Foreskin keratinocyte (primary cell): ENCODE measurements at places on chromosomes 2 and 18.

DNA sequence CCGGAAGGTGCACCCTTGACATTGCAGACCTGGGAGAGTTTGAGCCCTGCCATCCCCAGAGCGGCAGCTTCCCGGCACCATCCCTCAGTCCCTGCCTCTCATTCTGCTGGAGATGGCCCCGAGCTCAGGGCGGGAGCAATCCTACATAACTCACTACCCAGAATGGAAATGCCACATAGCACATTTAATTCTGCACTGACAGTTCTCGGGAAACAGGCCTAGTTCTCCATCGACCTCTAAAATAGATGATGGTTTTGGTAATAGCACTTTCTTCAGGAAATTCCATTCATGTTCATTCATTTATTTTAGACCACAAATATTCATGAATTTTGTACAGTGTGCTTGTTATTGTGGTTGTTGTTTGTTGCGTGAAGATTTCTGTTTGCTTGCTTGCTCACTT lies 92.9 kb upstream of the SLC14A2 start:
- peak; percentile 33 for DNase-seq

DNA sequence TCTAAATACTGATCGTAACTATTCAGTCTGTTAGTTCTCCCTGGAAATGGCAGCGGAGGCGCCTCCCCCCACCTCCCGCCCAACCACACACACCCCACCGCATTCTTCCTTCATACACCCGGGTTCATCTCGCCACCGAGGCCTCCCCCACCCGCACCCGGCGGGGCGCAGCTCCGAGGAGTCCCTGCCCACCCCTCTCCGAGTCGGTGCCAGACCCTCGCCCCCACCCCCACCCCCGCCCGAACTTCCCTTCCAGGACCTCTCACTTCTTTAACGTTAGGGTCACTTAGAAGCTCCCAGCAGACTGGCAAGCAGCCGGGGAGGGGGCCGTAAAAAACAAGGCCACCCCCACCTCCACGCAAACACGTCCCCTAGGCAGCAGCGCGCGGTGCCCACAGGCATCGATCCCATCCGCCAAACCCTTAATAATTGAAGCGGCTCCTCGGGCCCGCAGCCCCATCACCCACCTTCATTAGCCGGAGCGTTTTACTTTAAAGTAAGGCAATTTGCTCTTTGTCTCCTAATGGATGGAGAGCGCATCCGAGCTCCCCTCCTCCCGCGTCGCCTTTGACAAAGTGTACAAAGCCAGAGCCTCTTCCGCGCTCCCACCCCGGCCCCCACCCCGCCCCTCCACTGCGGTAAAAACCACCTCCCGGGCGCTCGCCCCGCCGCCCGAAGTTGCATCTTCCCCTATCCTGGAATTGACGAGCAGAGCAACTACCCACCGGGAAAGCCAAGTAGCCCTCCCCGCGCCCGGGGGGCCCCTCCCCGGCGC lies 624 bp downstream of the ZNF516 start:
- no peak for DNase-seq

DNA sequence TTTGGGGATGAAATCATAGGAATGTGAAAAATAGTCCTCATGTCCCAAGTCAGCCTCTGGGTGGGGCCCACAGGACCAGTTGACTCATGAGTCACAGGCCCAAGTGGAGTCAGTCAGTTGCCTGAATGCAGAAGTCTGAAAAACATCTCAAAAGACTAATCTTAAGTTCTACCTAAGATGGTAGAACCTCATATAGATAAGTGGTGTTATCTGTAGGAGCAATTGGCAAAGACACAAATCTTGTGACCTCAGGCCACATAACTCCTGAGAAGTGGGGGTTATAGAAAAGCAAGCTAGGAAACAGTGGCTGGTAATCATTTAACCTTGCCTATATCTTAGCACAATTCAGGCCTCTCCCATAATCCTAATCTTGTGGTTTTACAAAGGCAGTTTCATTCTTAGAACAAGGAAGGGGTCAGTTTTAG lies 257.1 kb upstream of the SPOPL start:
- DNase-seq: no peak

DNA sequence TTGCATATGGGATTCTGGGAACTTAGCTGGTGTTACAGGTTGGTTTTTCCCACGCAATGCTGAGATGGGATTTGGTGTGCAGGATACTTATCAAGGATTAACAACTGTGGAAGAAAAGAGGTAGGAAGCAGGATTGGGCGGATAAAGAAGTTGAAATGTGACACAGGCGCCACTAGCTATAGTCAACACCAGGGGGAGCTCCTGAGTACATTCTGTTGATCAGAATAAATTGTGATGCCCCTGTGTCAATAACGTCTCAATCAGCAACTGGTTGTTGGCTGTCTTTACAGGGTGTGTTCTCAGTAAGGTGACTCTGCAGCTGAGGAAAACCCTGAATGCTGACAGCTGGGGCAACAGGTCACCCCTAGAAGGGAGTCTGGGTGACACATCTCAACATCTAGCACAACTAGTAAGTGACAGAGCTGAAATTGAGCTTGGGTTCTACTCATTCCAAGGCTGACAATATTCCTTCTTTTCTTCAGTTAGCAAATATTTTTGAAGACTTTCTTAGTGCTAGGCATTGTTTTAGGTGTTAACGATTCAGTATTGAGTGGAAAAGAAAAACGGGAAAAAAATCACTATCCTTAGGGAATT lies 143.0 kb downstream of the ARL6IP6 start:
- peak; percentile 9 for DNase-seq

GRCh38 chr18:47996091-47996541 lies 65.7 kb upstream of the SMAD2 start:
- no peak for DNase-seq

- no peak for DNase-seq
These were observed 46.2 kb downstream of the IWS1 start for GRCh38 chr2:127479866-127480743.

DNA sequence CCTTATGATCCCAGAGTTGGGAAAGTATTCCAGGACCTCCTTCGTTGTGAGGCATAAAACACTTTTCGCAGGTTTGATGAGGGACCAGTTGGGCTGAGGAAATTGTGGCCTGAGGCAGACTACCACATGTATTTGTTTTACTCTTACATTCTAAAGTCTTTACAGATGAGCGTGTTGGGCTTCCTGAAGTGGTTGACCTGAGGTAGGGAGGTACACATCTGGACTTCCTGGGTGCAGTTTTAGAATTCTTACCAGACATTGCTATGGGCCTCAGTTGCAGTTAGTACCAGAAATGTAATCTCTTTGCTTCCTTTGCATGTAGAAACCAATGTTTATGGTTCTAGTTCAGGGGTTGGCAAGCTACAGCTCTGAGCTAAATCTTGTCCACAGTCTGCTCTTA lies 48.7 kb downstream of the COA5 start:
- DNase-seq: no peak

DNA sequence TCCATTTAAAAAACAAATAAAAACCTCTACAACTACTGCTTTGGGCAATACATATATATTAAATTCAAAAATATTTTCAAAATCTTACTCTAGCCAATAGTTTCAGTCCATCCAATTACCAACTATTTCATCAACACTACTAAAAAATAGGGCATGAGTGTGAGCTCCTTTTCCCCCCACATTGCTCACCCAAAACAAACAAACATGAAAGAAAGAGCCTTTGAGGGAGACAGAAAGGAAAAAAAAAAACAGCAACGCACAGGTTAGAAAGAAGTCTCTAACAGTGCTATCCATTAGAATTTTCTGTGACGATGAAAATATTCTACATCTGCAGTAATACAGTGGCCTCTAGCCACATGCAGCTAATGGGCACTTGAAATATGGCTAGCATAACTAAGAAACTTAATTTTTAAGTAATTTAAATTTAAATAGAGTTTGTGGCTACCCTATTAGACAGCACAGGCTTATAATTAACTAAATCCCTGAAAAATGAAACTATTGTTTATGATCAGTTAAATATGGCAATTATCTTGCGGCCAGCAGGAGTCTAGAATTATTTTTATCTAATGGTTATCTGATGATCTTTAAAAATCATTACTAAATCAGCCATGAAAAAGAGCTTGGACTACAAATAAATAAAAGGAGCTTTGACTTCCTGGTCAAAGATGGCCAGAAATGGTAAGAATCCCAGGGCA lies 59.2 kb downstream of the RBMS1 start:
- DNase-seq: no peak

DNA sequence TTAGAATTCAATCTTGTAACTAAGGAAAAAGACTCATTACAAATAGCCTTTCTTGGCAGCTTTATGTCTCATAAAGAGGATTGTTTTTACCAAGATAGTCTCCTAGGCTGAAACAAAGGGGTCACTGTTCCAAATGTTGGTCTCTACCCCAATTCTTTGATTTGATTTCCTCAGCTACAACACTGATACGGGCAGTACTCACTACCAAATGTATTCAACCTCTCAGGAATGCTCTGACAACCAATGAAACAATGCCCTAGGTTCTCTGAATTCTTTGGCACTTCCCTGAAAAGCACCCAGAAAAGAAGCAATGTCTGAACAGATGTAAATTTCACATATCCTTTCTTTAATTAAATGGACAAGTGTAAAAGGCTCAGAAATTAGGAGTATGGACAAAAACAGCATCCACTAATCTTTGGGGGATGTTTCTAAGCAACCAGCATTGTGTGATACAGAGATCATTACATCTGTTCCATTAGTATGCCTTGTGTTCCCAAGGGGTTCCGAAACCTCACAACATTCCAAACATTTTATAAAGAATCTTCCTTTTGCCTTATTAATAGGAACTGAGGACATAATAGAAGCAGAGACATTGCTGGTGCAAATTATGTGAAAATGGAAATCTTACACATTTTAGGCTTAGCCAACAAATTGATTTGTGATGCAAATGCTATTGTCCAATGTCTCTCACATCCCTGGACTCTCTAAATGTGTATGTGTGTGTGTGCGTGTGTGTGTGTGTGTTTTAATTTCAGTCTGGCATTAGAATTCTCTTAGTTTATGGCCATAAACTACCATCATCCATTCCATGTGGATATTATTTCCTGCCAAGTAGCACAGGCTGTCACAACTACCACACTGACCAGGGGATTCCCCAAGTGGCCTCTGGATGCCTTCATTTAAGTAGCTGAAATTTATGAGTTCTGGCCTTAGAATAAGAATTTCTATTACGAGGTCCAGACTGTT lies 276.0 kb downstream of the MTX2 start:
- no peak for DNase-seq

DNA sequence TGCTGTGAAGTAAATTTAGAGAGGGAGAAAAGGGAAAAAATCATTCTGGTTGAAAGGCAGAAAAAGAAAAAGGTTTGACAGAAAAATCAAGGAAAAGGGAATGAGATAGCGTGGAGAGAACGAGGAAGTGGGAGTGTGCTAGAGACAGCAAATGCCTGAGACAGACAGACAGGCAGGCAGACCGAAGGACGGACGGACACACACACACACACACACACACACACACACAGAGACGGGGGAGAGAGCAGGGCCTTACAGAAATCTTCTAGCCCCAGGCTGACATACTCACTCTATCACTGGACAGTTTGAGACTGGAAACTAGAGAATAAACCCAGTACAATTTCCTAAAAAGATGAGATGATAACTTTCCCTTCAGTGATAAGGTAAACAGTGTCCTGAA lies 238.4 kb downstream of the ZNF521 start:
- DNase-seq: no peak

GRCh38 chr2:12978066-12978835 lies 261.5 kb downstream of the TRIB2 start:
- DNase-seq: no peak
